Progenitor cell of endocrine pancreas (in vitro differentiated cells): ENCODE measurements at places on chromosomes 2 and 18.
A peak's percentile ranks its signal among the peaks of the same experiment; 100 is the strongest.

DNA sequence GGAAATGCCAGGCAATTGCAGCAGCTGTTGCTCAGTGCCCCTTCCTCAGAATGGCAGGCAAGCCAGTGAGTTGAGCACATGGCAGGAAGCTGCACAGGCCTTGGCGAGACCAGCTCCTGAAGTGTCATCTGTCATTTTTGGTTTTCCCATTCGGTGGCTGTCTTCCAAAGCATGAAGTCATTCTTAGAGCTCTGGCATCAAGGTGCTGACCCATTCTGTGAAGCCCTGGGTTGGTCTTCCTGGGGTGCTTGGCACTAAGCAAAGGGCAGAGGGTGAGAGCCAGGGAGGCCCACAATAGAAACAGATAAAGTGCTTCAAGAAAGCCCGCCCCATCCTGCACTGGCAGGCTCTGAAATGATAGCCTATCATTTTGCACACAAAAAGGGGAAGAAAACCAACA, 150.5 kb downstream of the VAPA start:
- DNase-seq: no peak
- no peak overlapping the region for H3K4me3 ChIP-seq
- peaks cover 22% of the 10 kb centered on the region for H3K27me3 ChIP-seq
- peaks cover 9% of the 10 kb centered on the region for H3K4me1 ChIP-seq

DNA sequence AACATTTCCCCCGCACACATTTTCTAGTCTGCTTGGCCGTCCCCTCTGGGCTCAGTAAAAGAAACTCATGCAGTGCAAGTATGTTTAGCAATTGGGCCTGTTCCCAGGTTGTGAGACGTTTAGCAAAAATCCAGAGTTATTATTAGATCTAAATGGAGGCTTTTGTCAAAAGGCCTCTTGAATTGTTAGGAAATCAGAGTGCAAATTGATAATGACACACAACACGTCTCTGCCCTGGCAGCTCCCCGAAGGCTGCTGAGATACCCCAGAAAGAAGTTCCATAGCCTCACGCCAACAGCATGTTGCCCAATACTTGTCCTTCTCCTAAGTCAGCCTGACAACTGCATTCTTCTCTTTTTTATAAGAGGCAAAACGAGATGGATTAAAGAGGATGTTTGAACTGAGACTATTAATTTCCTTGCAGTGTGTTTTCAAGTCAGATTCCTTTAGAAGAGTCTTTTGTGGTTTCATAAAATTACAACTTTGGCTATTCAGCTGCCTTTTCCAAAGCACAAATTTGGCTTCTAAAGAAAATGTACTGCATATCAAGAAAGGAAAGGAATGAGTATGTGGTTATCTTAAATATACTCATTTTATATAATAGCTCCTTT, 202.2 kb downstream of the TRIB2 start:
- DNase-seq: no peak

GRCh38 chr2:134623796-134624195, 95.0 kb downstream of the TMEM163 start:
- no peak overlapping the region for H3K4me3 ChIP-seq
- peaks cover 2% of the 10 kb centered on the region for H3K4me1 ChIP-seq
- no peaks in the 10 kb centered on the region for H3K36me3 ChIP-seq
- DNase-seq: no peak

DNA sequence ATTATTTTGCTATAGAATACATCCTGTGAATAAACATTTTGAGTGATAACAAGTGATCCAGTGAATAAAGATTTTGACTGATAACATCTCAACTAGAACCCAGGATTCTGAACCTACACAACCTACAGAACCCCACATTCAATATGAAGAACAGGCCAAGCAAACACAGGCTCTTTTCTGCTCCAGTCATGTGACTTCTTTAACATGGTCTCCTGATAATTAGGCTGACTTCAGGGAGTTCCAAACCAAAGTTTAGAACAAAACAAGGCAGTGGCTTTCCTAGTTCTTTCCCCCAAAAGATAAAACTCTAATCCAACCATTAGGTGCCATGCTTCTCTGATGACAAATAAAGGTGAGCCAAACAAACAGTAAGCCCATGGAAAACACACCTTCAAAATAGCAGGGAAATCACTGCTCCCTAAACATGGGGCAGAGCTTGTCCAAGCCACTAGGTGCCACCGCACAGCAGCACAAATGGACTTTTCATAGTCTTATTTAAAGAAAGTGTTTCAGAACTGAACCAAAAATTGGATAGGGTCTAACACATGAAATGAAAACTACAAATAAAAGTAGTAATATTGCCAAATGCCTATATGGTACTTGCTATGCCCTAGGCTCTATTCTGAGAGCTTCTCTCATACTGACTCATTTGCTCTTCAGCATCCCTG, 95.3 kb downstream of the EVA1A start:
- H3K4me3 ChIP-seq: no peak overlapping the region
- no peak for DNase-seq
- peaks cover under 1% of the 10 kb centered on the region for H3K36me3 ChIP-seq
- H3K4me1 ChIP-seq: peaks cover 14% of the 10 kb centered on the region

- no peak for DNase-seq
- H3K27me3 ChIP-seq: no peaks in the 10 kb centered on the region
- peaks cover 2% of the 10 kb centered on the region for H3K36me3 ChIP-seq
- H3K27ac ChIP-seq: no peak overlapping the region
- H3K4me3 ChIP-seq: no peak overlapping the region
Observed at GRCh38 chr2:188604579-188604978, 312.9 kb downstream of the GULP1 start.

GRCh38 chr18:5630057-5630899, 86.5 kb upstream of the EPB41L3 start:
- H3K36me3 ChIP-seq: no peaks in the 10 kb centered on the region
- H3K27me3 ChIP-seq: peaks cover 25% of the 10 kb centered on the region
- DNase-seq: peak; percentile 64
- peaks cover 7% of the 10 kb centered on the region for H3K4me1 ChIP-seq
- peak overlapping the region; percentile 78 for H3K4me3 ChIP-seq

GRCh38 chr2:47890711-47891368, 15.5 kb downstream of the FBXO11 start:
- H3K36me3 ChIP-seq: peaks cover 12% of the 10 kb centered on the region
- H3K27me3 ChIP-seq: no peaks in the 10 kb centered on the region
- H3K4me1 ChIP-seq: peaks cover 8% of the 10 kb centered on the region
- H3K4me3 ChIP-seq: no peak overlapping the region
- no peak for DNase-seq
- H3K27ac ChIP-seq: no peak overlapping the region

GRCh38 chr2:10220902-10221391, 81.8 kb upstream of the HPCAL1 start:
- H3K36me3 ChIP-seq: no peaks in the 10 kb centered on the region
- H3K4me1 ChIP-seq: peaks cover 19% of the 10 kb centered on the region
- H3K27me3 ChIP-seq: peaks cover 36% of the 10 kb centered on the region
- no peak overlapping the region for H3K4me3 ChIP-seq
- no peak overlapping the region for H3K27ac ChIP-seq
- DNase-seq: no peak

- no peaks in the 10 kb centered on the region for H3K36me3 ChIP-seq
- no peak overlapping the region for H3K27ac ChIP-seq
- peaks cover 33% of the 10 kb centered on the region for H3K27me3 ChIP-seq
- no peaks in the 10 kb centered on the region for H3K4me1 ChIP-seq
- no peak for DNase-seq
Observed at GRCh38 chr2:100244881-100245605, 77.3 kb downstream of the LONRF2 start.

DNA sequence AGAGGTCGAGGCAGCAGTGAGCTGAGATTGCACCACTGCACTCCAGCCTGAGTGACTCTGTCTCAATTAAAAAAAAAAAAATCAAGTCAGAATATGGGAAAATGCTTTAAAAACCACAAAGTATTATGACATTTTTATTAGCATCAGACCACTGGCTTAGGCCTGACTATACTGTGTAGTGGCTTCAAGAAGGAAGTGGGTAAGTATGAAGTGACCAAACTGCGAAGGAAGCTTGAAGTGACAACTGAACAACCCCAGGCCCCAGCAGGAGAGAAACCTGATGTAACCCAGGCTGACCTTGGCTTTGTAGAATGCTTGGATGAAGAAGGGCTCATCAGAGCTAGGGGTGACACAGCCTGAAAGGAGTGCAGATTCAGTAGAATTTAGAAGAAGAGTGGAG, 21.4 kb upstream of the HAAO start:
- H3K27ac ChIP-seq: no peak overlapping the region
- peaks cover 2% of the 10 kb centered on the region for H3K36me3 ChIP-seq
- no peaks in the 10 kb centered on the region for H3K27me3 ChIP-seq
- DNase-seq: no peak
- peaks cover 8% of the 10 kb centered on the region for H3K4me1 ChIP-seq

DNA sequence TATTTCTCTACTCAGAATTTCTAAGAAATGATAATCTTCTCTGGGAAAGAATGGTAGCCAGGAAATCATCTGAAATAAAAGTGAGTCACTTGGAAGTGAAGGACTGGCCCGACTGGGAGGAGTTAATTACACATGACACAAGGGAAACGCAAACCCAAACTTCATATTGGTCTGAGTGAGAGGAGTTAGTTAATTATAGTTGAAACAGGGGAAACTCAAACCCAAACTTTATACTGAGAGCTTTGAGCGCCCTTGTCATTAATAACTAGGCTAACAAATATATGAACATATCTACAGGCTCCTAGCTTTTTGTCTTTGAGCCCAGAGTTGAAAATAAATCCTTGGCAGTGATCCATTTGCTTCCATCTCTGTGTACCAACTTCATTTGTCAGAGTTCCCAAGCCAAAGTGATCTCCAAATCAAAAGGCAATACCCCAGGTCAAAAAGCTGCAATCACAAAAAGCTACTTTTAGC, 187.8 kb upstream of the COL3A1 start:
- H3K27me3 ChIP-seq: no peaks in the 10 kb centered on the region
- no peaks in the 10 kb centered on the region for H3K4me1 ChIP-seq
- no peak overlapping the region for H3K4me3 ChIP-seq
- no peak overlapping the region for H3K27ac ChIP-seq
- DNase-seq: no peak

DNA sequence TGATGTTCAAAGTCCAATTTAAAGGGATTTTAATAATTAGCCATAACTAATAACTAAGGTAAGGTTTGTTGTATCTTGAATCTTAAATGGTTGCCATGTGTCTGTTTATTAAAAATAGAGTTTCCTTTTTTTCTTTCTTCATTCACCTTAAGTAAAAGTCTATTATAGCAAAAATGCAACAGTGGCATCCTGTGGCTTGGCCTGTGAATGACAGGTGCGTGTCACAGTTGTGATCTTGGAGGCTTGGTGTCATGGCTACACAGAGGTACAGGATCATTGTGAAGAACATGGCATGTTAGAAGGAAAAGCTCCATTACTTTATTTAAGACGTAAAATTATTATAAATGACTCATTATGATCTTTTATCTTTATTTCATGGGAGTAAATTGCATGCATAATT, 246.1 kb downstream of the BCL2 start:
- H3K27me3 ChIP-seq: no peaks in the 10 kb centered on the region
- H3K4me3 ChIP-seq: no peak overlapping the region
- H3K27ac ChIP-seq: no peak overlapping the region
- no peak for DNase-seq

- no peaks in the 10 kb centered on the region for H3K36me3 ChIP-seq
- no peaks in the 10 kb centered on the region for H3K27me3 ChIP-seq
- no peak overlapping the region for H3K27ac ChIP-seq
- DNase-seq: no peak
- H3K4me3 ChIP-seq: no peak overlapping the region
- peaks cover 10% of the 10 kb centered on the region for H3K4me1 ChIP-seq
Observed at GRCh38 chr2:137252934-137253333, 487.6 kb downstream of the THSD7B start.

GRCh38 chr2:177588671-177589070, 196.1 kb downstream of the AGPS start:
- no peaks in the 10 kb centered on the region for H3K27me3 ChIP-seq
- H3K27ac ChIP-seq: no peak overlapping the region
- H3K4me3 ChIP-seq: no peak overlapping the region
- peaks cover under 1% of the 10 kb centered on the region for H3K4me1 ChIP-seq
- no peaks in the 10 kb centered on the region for H3K36me3 ChIP-seq
- no peak for DNase-seq

GRCh38 chr2:71528749-71529148, 75.4 kb downstream of the DYSF start:
- no peaks in the 10 kb centered on the region for H3K36me3 ChIP-seq
- no peak overlapping the region for H3K27ac ChIP-seq
- H3K4me1 ChIP-seq: peaks cover 11% of the 10 kb centered on the region
- no peak for DNase-seq
- peaks cover 13% of the 10 kb centered on the region for H3K27me3 ChIP-seq

GRCh38 chr18:66694852-66695251, 91.0 kb upstream of the CDH19 start:
- no peaks in the 10 kb centered on the region for H3K36me3 ChIP-seq
- no peaks in the 10 kb centered on the region for H3K27me3 ChIP-seq
- no peak overlapping the region for H3K4me3 ChIP-seq
- no peaks in the 10 kb centered on the region for H3K4me1 ChIP-seq

- H3K36me3 ChIP-seq: no peaks in the 10 kb centered on the region
- peaks cover 11% of the 10 kb centered on the region for H3K4me1 ChIP-seq
- H3K27me3 ChIP-seq: no peaks in the 10 kb centered on the region
- no peak overlapping the region for H3K4me3 ChIP-seq
Observed at GRCh38 chr2:105325389-105325963, 4.1 kb downstream of the TGFBRAP1 start.

- peaks cover 11% of the 10 kb centered on the region for H3K27me3 ChIP-seq
- DNase-seq: no peak
- H3K36me3 ChIP-seq: no peaks in the 10 kb centered on the region
- no peak overlapping the region for H3K4me3 ChIP-seq
- H3K27ac ChIP-seq: no peak overlapping the region
- H3K4me1 ChIP-seq: peaks cover 7% of the 10 kb centered on the region
Observed at GRCh38 chr2:232891621-232892071, 21.6 kb downstream of the SNORC start.

- H3K27me3 ChIP-seq: no peaks in the 10 kb centered on the region
- H3K4me3 ChIP-seq: no peak overlapping the region
- no peak for DNase-seq
- H3K36me3 ChIP-seq: no peaks in the 10 kb centered on the region
Observed at GRCh38 chr2:96095116-96095636, 21.2 kb downstream of the ADRA2B start.

GRCh38 chr2:105873721-105874120, 129.0 kb downstream of the NCK2 start:
- DNase-seq: no peak
- no peaks in the 10 kb centered on the region for H3K27me3 ChIP-seq
- H3K27ac ChIP-seq: peak overlapping the region; percentile 71
- peaks cover 37% of the 10 kb centered on the region for H3K4me1 ChIP-seq

GRCh38 chr18:35526495-35527059, 28.8 kb upstream of the INO80C start:
- no peaks in the 10 kb centered on the region for H3K36me3 ChIP-seq
- H3K27ac ChIP-seq: no peak overlapping the region
- no peak for DNase-seq
- peaks cover 8% of the 10 kb centered on the region for H3K4me1 ChIP-seq
- peaks cover 11% of the 10 kb centered on the region for H3K27me3 ChIP-seq
